ENCODE measurements at places on chromosomes 7 and 10.

DNA sequence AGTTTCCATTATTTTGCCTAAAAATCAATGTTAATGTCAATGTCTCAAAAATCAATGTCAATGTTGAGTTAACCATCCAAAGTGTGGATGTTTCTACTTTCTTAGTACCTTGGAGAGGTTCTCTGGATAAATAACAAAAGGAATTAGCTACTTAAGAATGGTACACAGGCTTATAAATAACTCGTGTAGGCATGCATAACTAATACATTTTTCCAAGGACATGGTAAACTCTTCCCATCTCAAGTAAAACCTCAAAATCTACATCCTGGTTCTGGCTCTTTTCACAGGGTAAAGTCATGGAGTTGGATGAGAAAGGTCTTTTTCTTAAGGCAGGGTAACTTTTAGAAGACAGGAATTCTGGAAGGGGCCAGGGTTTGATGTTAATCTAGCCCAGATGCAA lies 59.9 kb downstream of the CAV1 start:
- no peak for DNase-seq

DNA sequence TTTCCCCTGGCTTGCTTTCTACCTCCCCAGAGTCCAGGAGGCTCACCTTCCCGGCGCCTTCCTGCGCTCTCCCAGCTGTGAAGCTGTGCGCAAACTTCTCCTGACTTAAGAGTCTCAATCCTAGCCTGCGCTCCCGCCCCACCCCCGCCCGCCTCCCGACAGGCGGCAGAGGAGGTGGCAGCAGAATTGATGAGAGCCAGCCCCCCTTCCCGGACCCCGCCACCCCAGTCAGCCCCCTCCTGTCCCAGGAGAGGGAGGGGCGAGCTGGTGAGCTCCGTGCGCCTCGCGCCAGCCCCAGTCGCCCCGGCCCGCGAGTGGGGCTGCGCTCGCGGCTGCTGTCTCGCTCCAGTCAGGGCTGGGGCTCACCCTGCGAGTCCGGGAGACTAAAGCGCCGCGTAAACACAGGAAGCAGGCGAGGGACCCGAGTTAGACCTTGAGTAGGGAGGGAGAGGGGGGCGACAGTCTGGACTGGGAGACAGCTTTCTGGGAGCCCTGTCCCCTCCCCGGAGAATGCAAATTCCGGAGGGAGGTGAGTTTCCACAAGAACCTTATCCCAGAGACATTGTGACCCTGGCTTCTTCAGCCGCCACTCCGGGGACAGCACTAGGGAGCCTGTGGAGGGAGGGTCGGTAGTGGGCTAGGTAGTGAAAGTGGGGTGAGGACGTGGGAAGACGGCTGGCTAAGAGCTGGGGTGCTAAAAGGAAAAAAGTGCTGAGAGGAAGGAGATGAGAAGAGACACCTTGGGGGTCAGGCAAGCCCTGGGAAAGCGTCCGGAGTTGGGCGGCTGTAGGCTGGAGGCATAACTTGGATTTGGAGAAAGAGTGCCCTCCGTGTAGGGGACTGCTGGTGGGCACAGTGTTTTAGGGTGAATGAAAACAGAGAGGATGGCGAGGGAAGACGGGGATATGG lies at the start of gene CALCR:
Gene CALCR (minus strand): TSS at position 79 of the 909 bp plus-strand sequence. CDS start 87,743 bp downstream, outside the sequence.
- no peak for DNase-seq

- DNase-seq: no peak
These were observed 98.2 kb downstream of the PCDH15 start for GRCh38 chr10:54702583-54703485.

DNA sequence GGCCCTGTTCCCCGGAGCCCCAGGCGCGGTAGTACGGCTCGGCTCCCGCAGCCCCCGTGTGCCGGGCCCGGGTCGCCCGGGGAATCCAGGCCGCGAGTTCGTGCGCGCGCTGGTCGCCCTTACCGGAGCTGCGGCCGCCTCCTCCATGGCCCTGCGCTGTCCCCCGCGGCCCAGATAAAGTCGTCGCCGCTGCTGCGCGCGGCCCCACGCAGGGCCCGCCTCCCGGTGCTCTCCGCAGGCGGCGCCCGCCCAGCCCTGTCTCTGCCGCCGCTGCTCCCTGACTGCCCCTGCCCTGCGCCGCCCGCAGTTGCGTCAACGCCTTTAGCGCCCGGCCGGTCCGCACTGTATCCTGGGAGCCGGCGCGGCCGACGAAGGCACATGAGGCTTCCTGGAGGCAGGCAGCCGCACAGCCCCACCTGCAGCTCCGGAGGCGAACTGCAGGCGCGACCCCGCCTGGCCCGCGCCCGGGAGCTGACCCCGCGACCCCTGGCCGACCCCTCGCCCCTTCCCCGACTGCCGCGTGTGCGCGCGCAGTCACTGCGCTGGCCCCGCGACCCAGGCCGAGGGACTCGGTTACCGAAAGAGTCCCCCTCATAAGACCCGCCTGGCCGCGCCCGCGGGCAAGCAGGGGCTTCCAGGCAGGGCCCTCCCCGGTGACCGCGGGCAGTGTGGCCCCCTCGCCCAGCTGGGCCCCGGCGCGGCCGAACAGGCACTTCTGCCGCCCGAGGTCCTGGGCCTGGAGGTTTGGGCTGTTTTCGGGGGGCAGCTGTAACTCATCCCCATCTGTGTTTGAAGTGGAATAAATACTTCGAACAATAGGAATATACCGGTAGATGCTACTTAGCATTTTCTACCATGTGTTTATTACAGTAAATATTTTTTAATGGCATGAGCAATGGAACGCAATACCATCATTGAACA lies 127.1 kb upstream of the ZNF746 start:
- DNase-seq: peak; percentile 83

- DNase-seq: no peak
These were observed 28.9 kb downstream of the CCM2 start for GRCh38 chr7:45028920-45029344.

All from stimulated activated CD8-positive, alpha-beta memory T cell treated with anti-CD3 and anti-CD28 coated beads, Interleukin-15, amount 100 ng/mL, for 4 hours (primary cell).